ENCODE measurements at places on chromosomes 2 and 18. TPM values are rescaled to one million over a fixed set of nuclear protein-coding genes. Genes with fewer than 3 reads are reported as not detected.

Gene WNT10A
- 0.02 TPM for polyA plus RNA-seq

Gene SLC23A3
- polyA plus RNA-seq = 3.5 TPM

Gene RNF103
- 7.0 TPM for polyA plus RNA-seq

Gene WDR43
- polyA plus RNA-seq = 48.5 TPM

Gene SDC1
- polyA plus RNA-seq = 105 TPM

Gene HOXD13
- polyA plus RNA-seq = not detected

Gene SALL3
- polyA plus RNA-seq = not detected

Gene RUFY4
- polyA plus RNA-seq = not detected

Gene MGAT5
- polyA plus RNA-seq = 20.6 TPM

Gene GAD1
- 0.20 TPM for polyA plus RNA-seq

GRCh38 chr2:26620031-26620605 lies 21.0 kb downstream of the CIB4 start:
- no peak overlapping the region for H3K27ac ChIP-seq
- H3K4me1 ChIP-seq = peaks cover 10% of the 10 kb centered on the region
- no peaks in the 10 kb centered on the region for H3K36me3 ChIP-seq
- H3K27me3 ChIP-seq = peaks cover 30% of the 10 kb centered on the region
- no peak overlapping the region for H3K4me3 ChIP-seq
- peak; percentile 19 for DNase-seq

DNA sequence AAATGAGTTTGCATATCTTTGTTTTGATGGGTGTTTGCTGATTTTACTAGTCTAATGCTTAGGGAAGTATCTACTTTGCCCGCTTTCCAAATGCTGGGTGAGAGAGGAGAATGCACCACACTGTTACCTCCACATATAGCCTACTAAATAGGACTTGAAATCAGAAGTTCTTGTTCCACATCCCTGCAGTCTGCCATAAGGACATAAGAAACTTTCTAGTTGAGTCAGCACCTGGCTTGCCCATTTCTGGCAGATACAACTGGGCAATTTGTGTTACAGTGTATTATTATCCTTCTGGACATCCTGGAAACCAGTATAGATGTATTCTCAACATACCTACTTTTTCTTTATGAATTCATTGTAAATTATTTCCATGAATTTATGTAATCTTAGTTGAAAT lies 29.5 kb downstream of the ANXA4 start:
- no peaks in the 10 kb centered on the region for H3K27me3 ChIP-seq
- no peak for DNase-seq
- peaks cover 23% of the 10 kb centered on the region for H3K4me1 ChIP-seq
- H3K4me3 ChIP-seq = no peak overlapping the region
- H3K27ac ChIP-seq = no peak overlapping the region

DNA sequence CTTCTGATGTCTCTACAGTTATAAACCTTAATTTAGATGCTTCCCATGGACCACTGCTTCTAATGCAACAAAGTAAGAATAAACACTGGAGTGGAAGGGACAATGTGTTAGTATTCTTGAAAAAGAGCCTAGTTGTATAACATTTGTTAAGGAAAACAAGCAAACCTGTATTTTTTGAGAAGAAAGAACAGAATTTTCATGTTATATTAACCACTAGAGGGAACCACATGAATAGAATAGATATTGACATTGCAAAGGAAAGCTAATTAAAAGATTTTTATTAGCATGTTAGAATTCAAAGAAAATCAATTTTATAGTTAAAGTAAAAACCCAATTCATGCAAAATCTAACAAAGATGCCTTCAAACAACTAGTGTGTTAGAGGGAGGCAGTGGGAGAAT lies 151.2 kb upstream of the BARD1 start:
- no peaks in the 10 kb centered on the region for H3K4me1 ChIP-seq
- H3K27ac ChIP-seq = no peak overlapping the region
- H3K36me3 ChIP-seq = no peaks in the 10 kb centered on the region
- no peak overlapping the region for H3K4me3 ChIP-seq
- DNase-seq = no peak

- no peaks in the 10 kb centered on the region for H3K36me3 ChIP-seq
- H3K27ac ChIP-seq = no peak overlapping the region
- no peaks in the 10 kb centered on the region for H3K4me1 ChIP-seq
- H3K27me3 ChIP-seq = no peaks in the 10 kb centered on the region
- DNase-seq = peak; percentile 52
These were observed 965 bp upstream of the ELOA2 start for GRCh38 chr18:47036298-47036874.

DNA sequence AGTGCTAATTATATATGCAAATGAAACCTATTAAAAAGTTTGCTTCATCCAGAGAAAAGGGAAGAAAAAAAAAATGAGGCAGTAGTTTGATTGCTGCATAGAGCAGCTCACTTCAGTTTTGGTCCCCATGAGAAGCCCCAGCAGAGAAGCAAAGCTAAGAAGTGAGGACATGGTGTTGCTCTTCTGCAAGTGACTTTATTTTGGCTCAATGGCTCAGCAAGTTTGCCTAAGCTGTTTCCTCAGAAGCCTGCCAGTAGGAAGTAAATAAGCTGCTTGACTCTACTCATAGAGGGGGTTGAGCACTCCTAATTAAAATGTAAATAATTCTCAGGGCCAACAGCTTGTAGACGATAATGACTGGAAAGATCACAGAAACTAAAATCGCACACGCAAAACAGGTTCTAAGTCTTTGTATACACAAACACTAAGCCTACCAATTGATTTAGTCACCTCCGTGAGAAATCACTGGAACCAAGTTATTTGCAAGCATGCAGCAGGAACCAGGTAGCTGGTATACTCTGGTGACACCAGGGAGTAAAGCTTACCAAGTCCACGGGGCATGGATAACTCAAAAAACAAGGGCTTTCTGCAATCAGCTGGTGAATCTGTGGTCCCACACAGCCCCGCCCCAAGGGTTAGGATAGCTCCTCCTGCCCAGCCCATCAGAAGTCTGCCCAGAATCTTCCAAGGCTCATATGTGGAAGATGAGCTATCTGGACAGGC lies 39.7 kb upstream of the NABP1 start:
- no peaks in the 10 kb centered on the region for H3K27me3 ChIP-seq
- no peak for DNase-seq
- peak overlapping the region; percentile 87 for H3K27ac ChIP-seq
- no peaks in the 10 kb centered on the region for H3K36me3 ChIP-seq
- no peaks in the 10 kb centered on the region for H3K4me1 ChIP-seq

GRCh38 chr2:207763303-207763917 lies 6.3 kb downstream of the FZD5 start:
- H3K27ac ChIP-seq = no peak overlapping the region
- H3K36me3 ChIP-seq = peaks cover 3% of the 10 kb centered on the region
- no peak for DNase-seq
- 0 out of 2 replicates have a peak, but pooled peaks cover 10% of the 10 kb centered on the region for H3K4me1 ChIP-seq
- no peak overlapping the region for H3K4me3 ChIP-seq
- no peaks in the 10 kb centered on the region for H3K27me3 ChIP-seq

GRCh38 chr18:37535968-37536367 lies 29.6 kb downstream of the CELF4 start:
- no peak overlapping the region for H3K27ac ChIP-seq
- H3K27me3 ChIP-seq = no peaks in the 10 kb centered on the region
- DNase-seq = no peak
- H3K4me3 ChIP-seq = no peak overlapping the region
- H3K4me1 ChIP-seq = no peaks in the 10 kb centered on the region

DNA sequence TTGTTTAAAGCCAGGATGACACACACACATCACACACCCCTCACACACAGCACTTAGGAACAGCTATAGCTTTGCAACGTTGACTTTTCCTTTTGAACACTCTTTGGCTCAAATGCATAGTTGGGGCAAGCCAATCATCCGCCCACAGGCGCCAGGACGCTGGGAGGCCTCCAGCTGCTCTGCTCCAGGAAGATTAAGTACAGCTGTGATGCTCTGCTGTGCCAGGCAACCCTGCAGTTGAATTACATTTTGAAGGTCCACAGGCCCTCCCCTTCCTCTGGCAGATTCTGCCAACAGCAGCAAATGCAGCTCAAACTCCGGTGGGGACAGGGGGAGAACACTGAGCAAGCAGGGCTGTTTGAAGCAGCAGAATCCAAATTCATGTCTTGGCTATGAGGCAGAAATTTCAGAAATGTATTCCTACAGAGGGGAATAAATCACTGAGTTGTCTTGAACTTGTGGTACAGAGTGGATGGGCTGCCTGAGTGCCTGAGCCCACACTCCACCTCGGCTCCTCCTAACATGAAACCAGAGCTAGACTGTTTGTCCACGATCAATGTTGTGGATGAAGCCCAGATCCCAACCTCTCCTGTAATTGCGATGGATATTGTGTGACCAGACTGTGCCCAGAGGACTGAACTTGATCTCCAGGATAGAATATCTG lies 86.5 kb upstream of the PPP1CB start:
- H3K36me3 ChIP-seq = no peaks in the 10 kb centered on the region
- peaks cover 43% of the 10 kb centered on the region for H3K4me1 ChIP-seq
- H3K27ac ChIP-seq = peak overlapping the region; percentile 72
- DNase-seq = peak; percentile 80
- H3K4me3 ChIP-seq = no peak overlapping the region
- H3K27me3 ChIP-seq = no peaks in the 10 kb centered on the region

- peaks cover 9% of the 10 kb centered on the region for H3K4me1 ChIP-seq
- no peaks in the 10 kb centered on the region for H3K36me3 ChIP-seq
- no peak for DNase-seq
- H3K4me3 ChIP-seq = no peak overlapping the region
These were observed 142.7 kb downstream of the CDH20 start for GRCh38 chr18:61475931-61476330.

DNA sequence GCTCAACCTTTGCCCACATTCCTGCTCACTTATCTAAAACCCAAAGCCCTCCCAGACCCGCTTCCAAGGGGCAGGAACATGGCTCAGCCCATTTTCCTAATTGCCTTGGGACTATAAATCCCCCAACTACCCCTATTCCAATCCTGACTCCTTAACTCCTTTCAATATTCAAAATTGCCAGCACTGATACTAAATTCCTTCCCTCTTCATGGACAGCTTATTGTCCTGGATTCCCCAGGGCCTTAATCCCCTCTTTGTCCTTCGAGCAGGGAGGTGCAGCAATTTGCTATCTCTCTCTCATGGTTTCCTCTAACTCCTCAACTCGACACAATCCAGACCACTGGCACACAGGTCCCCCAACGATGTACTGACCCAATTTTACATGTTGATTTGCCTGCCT lies 99.1 kb downstream of the SLC25A12 start:
- H3K36me3 ChIP-seq = peaks cover 21% of the 10 kb centered on the region
- DNase-seq = no peak
- no peaks in the 10 kb centered on the region for H3K27me3 ChIP-seq

GRCh38 chr2:121248766-121249343 lies 36.1 kb downstream of the TFCP2L1 start:
- H3K4me1 ChIP-seq = no peaks in the 10 kb centered on the region
- H3K27ac ChIP-seq = no peak overlapping the region
- no peaks in the 10 kb centered on the region for H3K36me3 ChIP-seq
- H3K4me3 ChIP-seq = no peak overlapping the region

Data from SK-N-SH (cell line).